Central memory CD8-positive, alpha-beta T cell (primary cell): ENCODE measurements at places on chromosomes 11 and 22.

DNA sequence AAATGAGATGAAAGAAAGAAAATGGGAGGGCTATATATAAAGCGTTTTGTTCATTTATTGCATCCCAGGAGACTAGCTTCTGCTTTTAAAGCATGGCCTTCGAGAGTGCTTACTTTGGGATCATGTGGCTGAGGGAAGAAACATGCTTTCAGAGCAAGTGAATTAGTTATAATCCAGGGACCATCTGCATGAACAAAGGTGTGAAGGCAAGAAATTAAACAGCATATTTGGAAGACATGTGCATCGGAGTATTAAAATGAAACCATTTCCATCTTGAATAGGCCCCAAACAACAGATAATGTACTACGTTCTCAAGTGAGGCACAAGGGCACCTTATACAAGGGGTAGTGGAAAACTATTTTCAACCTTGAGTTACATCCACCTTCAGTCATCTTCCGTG is 51.4 kb downstream of the ZBTB44 start:
- no peak for DNase-seq

DNA sequence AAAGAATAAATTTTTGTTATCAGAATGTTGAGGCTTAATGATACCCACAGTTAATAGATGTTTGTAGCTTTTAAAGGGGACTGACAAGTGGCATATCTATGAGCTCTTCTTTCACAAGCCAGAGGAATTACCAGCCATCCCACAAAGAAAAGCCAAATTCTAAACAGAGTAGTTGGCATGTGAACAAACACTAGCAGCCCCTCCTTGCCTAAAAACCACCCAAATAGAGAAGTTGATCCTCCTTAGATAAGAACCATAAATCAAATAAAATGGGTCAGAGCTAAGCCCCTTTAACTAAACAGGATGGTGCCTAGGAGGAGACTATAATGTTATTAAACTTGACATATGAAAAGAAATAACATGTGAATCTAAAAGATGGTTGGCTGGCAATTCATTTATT is 11.4 kb downstream of the LPXN start:
- DNase-seq: no peak

GRCh38 chr11:109554951-109555350 is 133.0 kb downstream of the C11orf87 start:
- DNase-seq: no peak

DNA sequence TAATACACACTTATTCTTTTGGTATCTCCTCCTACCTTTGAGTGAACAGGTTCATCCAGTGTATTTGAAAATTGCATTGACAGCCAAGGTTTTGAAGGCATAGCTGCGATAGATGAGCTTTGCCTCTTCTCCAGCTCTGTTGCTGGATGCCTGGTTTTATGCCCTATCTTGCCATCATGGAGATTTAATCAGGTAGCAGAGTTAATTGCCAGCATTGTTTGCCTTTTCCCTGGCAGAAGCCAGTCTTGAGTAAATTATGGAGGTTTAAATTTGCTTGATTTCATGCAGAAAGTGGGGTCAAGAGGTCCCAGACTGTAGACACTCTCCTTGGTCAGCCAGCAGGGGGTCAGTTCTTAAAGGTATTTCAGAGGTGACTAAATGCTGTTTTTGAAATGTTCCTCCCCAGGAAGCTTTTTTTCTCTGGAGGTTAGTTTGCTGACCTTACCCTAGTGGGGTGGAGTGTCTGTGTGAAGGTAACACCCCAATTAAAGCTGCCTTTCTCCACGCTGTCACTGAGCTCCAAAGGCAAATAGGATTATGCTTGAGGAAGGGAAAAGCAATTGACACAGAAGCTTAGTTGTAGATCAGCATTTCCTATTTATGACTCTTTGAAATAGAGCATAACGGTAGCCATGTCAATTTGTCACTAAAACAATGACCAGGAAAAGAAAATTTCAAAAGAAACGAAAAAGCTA is 96.0 kb downstream of the EXT2 start:
- no peak for DNase-seq

DNA sequence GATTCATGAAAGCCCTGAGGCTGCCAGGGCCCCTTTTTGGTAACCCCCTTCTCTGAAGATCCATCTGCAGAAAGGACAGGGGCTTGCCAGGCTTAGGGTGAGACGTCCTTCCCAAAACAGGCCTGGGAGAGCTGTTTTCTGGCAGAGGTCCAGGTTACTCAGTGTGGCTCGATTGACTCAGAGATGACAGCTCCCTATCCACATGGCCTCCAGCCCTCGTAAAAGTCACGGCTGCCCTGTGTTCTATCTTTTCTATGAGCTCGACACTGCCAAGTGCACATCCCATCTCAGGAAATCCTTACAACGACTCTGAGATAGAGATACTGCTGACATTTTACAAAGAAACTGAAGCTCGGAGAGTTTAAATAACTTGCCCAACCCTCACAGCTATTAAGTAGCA is 20.4 kb downstream of the ADAMTS8 start:
- DNase-seq: no peak

DNA sequence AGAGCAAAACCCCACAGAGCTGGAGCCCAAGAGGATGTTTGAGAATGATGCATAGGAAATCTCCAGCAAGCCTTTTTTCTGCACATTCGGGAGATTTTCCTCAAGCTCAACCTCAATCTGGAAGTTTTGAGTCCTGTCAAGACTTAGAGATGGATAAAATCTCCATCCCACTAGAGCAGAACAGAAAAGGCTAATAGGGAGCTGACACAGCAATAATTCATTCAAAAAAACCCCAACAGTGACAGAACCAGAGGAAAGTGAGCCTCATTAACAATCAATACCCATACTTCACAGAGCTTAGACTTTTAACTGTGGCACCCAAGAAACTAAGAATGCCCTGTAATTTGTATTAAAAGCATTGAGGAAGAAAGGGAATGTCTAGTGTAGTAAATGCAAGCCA is 115.9 kb upstream of the BDNF start:
- no peak for DNase-seq
